ENCODE measurements at places on chromosomes 6 and 20.

DNA sequence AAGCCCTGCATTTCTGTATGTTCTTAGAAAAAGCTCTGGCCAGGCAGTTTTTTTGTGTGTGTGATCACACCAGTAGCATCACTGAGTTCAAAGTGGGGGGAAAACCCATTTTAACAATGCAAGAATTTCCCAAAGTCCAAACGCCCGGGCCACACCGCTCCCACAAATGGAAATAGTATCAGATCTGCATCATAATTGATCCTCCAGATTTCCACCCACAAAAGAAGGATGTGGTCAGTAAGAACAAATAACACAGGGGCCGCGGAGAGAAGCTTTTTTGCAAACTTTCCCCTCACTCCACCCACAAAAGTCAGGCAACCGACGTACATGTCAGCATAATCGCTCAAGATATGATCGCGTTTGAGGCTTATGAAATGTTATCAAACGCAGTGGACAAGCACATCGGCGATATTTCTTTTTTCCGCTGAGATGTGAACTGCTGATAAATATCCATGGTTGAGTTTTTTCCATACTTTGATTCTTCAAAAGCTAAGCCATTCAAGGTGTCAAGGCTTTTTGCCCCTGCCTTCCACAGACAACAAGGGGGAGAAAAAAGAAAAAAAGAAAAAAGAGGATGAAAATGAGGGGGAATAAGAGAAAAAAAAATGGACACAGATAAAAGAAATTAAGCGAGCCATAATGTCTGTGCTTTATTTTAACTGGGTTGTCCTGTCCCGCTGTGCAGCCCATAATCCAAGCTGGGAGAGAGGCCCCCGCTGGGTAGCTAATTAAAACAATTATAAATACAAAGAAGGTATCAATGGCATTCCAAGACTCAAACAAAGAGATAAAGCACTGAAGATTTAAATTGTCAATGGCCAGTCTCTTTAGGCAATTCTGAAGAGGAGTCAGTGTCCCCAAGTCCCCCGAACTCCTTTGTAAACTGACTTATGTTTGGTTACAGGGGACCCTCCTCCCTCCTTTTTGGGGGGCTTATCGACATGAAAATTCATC is 143.5 kb downstream of the ZFP64 start:
- no peak for DNase-seq

- no peak for DNase-seq
Observed at GRCh38 chr6:100877851-100878250, 3.3 kb downstream of the ASCC3 start.

DNA sequence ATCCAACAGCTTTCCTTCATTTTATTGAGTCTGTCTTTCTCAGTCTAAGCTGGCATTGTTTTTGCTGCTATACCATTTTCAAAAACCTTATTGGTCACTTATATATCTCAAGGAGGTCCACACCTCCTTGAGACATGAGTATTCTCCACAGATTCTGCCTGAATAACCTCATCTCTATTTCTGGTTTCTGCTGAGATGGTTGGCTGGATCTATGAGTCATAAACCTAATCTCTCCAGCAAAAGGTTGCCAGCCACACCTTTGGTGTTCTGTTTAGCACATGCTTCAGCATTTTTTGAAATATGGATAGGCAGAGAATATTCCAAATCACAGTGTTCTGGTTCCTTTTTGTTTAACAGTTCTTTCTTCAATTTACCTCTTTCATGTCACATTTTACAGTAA is 40.8 kb upstream of the TMEM244 start:
- no peak for DNase-seq

DNA sequence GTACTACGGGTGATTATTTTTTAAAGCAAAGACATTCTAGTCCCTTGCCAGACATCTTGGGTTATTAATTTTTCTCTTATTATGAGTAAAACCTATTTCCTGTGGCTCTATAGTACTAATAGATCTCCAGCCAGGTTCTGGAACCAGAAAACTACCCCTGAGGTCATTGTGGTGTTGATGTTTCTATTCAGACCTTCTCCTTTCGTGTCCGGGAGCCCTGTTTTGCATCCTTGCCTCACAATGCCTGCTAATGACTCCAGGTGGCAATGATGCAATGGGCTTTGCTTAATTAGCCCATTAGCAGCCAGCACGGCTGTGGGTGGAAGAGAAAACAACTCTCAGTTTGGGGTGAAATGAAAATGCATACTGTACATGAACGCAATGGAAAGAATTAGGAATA is 62.9 kb upstream of the ARG1 start:
- DNase-seq: no peak

DNA sequence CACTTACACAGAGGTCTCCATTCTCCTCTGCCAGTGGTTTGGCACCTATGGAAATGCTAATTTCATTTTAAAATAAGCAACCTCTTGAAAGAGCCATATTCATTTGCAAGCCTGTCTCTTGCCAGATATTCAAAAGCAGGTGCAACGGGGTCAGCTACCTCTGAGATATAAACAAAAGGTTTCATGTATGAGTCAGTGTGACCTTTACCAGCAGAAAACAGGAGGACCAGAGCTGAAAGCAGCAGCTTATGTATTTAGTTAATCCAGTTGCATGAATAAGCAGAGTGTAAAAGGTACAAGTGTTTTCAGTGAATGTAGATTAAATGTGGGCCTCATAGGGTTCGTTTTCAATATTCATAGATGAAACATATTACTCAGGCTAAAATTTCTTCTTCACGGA is 56.0 kb downstream of the TENT5A start:
- no peak for DNase-seq

DNA sequence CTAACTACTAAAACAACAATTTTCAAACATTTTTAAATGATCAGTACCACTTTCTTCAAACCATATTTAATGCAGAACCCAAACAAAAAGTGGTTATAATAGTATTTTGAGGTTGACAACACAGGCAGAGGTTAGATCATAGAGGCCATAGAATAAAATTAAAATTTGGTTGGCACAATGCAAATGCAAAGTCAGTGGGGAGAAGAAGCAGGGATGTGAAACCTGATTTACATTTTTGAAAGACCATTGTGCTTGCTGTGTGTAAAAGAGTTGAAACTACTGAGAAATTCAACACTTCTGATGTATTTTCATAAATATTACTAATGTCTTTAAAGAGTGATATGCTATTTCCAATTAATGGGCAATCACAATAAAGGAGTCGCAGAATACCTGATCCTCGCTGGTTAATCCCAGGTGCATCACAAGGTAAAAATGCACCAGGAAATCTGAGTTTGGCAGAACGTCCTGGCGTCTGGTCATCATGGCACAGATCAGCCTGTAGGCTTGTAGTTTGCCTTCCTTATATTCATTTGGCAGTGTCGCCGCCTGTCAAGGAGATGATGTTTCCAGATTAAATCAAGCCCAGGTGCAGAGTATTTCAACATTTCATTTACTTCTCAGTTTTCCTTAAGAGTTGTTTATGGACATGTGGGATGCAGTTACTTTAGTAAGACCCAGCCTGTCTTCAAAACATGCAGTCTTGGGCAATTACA is 141.2 kb downstream of the RALGAPA2 start:
- DNase-seq: no peak

GRCh38 chr6:114785235-114786127 is 442.7 kb upstream of the HS3ST5 start:
- no peak for DNase-seq

DNA sequence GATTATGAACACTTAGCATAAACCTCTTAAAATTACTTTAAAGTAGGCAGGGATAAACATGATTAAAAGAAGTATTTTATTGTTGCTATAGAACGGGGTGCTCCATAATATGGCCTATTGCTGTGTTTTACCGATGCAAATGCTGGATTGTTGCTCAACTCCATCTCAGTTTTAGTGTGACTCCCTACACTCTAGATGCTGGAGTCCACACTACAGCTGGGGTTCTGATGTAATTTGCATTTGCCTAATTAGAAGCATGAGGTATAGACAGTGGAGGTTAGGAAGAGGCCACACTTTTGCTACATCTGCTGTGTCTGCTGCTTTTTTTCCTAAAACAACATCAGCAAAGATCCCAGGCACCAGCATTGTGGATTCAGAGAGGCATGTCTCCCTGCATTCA is 6.7 kb upstream of the HMGN3 start:
- DNase-seq: no peak

GRCh38 chr20:41370176-41370575 is 3.6 kb upstream of the EMILIN3 start:
- DNase-seq: no peak

GRCh38 chr6:132568611-132569010 is 1.5 kb upstream of the TAAR6 start:
- no peak for DNase-seq

DNA sequence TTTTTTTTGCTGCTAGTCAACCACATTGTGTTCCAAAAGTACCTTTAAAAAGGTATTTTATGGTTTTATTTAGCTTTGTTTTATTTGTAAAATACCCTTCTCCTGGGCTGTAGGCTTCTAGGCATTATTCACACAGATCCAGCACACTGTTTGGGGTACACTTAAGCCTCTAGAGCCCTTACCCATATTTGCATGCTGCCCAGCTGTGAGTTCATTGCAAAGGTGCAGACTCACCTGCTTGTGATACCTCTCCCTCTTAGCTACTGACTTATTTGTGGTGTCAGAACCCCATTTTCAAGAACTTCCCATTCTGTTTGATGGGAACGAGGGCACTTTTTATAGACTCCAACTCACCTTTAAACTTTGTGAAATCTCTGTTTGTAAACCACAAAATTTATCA is 69.8 kb downstream of the RIN2 start:
- no peak for DNase-seq

GRCh38 chr6:73200735-73201134 is 24.6 kb downstream of the KHDC1L start:
- no peak for DNase-seq

DNA sequence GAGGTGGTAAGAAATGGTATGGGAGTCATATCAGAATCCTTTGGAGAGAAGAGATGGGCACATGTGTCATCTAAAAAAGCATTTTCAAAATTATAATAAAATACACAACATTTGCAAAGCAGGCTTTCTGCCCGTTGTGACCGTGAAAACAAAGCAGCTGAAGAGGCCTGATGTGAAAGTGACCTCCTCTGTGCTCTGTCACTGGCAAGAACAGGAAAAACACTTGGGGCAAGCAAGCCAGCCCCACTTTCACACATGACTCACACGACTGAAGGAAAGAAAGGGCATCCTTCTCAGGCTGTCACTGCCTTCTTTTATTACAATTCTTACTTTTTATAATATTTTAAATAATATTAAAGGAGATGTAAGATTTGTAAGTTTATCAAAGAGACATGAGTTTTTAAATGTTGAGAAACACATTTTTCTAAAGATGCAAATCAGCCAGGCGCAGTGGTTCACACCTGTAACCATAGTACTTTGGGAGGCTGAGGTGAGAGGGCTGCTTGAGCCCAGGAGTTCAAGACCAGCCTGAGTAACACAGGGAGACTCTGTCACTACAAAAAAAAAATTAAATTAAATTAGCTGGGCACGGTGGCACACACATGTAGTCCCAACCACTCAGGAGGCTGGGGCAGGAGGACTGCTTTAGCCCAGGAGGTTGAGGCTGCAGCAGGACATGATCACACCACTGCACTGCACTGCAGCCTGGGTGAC is 143.7 kb downstream of the BTBD9 start:
- DNase-seq: no peak

DNA sequence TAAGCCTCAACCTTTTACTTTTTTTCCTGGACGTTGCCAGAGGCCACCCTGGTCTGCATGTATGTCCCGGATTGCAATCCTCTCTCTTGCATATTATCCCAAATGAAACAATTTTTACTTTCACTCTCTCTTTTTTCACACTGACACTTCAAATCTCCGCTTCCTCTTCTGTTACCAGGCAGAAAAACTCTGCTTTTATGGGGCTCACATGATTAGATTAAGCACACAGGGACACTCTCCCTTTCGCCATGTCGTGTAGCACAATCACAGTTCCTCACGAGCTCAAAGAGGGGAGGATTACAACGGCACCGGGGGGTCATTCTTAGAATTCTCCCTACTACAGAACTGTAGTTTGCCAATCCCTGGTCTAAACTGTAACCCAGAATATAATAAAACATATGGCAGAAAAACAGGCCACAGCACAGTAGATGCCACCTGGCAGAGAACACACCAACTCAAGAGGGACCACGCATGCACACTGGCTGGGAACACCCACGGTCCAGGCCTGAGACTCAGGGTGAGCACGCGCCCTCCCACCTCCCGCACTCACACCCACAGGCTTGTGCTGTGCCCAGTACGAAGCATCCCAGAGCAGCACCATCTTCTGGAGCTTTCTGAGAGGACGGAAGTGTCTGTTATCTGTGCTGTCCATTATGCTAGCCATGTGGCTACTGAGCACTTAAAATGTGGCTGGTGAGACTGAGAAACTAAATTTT is 288.7 kb downstream of the KIF16B start:
- DNase-seq: no peak

DNA sequence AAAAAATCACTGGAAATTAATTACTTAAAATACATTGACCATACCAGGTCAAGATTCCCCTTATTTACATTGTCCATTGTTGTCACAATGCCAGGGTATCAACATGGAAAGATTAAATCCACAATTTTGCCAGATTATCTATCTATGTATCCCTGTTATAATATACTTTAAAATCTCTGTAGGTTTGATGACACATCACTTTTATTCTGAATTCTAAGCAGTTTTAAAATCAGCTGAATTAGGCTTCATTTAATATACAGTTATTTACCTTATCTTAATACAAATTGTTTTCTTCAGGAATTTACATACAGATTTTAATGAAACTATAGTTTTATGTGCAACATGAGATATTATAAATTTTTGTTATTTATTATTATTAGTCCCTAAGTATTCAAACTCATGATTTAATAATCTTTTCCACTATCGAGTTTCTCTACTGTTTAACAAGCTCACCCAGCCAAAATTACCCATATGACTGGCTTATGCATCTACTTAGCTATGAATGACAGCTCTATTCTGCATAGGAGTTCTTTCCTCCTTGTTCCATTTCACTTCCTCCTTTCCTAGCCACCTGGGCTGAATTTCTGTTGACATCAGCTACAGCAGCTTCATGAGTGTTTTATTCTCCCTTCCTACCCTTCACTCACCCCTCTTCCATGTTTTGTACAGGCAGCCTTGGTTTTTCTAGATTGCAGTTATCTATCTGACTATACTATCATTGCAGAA is 654.2 kb upstream of the MAP3K7 start:
- DNase-seq: no peak

DNA sequence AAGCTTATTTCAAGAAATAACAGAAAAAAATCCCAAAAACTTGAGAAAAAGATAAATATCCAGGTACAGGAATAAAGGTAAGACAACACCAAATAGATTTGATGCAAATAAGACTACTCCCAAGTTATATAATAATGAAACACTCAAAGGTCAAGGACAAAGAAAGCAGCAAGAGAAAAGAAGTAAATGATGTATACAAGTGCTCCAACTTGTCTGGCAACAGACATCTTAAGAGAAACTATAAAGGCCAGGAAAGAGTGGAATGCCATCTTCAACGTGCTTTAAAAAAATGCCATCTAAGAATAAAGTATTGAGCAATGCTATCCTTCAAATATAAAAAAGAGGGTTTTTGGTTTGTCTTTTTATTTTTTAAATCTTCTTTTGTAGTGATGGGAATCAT is 54.2 kb downstream of the REV3L start:
- no peak for DNase-seq

- DNase-seq: no peak
Observed at GRCh38 chr6:81451787-81452186, 300.7 kb downstream of the TENT5A start.
